ENCODE measurements at places on chromosomes 3 and 15.

DNA sequence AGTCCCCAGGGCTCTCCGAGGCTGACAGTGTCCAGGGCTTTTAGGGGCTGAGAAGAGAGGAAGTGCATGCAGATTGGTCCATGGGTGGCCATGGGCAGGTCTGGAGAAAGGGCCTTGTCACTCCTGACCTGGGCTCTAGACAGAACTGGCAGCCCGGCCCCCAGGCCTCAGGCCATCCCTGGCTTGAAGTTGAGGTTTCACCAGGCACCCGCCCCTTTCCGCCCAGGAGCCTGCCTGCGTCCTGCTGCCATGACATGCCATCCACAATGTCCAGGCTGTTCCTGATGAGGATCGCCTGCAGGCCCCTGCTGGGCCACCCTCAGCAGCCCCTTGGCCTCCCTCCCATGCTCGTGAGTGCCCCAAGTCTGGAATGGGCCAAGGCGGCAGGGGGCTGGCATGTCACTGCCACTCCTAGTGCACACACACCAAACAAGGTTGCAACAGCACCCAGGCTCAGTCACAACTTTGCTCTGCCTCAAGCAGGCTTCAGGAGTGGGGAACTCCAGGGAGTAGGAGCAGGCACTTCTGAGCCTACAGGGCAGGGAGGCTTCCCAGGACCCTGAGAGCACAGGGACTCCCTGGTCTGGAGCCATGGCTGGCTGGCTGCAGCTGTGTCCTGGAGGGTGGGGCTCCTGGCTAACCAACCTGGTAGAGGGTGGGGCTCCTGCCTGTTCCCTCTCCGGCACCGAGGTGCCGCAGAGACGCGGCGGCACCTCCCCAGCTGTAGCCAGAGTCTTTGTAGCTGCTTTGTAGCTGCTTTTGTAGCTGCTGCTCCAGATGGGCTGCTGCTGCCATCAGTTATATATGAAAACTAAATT, 1457.1 kb upstream of the GBE1 start:
- no peak for DNase-seq

GRCh38 chr3:100836661-100837060, 127.4 kb downstream of the TFG start:
- DNase-seq = no peak

- no peak for DNase-seq
Observed at GRCh38 chr3:33149342-33149741, 35.5 kb downstream of the CRTAP start.

- no peak for DNase-seq
Observed at GRCh38 chr3:11757441-11757875, 89.2 kb downstream of the TAMM41 start.

DNA sequence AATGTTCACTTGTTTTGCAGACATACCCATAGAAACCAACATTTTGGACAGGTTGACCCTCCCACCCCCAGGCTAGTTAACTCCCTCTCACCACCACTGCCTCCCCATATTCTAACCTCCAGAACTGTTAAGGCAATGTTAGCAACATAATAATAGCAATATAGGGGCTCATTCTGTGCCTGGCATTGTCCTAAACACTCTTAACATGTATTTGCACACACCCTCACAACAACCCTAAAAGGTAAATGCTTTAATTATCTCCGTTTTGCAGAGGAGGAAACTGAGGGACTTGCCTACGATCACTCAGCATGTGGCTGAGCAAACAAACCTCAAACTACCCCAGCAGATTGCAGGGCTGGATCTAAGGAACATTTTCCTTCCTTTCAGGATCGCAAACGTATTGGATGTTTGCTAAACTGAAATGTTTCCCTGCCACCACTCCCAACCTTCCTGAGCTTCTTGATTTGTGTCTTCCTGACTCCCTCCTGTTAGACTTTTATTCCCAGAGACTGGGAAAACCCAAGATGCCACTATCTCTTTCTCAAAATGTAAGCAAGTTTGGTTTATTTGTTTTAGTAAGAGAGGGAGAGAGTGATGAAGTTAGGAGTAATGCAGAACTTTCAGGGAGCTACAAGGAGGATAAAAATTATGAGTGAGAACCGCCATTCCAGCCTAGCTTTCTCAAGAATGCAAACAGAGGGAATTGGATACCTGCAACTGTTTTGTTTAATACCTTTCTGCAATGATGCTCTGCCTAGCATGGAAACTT, 1.3 kb downstream of the SCG5 start:
- DNase-seq = no peak
